ENCODE measurements at places on chromosomes 12 and 14. TPM values are rescaled to one million over a fixed set of nuclear protein-coding genes. Genes with fewer than 3 reads are reported as not detected.

TEX52 gene
- 0.17 TPM for total RNA-seq

KLRK1 gene
- not detected for total RNA-seq

SENP1 gene
- 58.6 TPM for total RNA-seq

TPPP2 gene
- total RNA-seq: not detected

ADGRD1 gene
- total RNA-seq: 0.84 TPM

FOXN4 gene
- total RNA-seq: not detected

GYS2 gene
- 0.17 TPM for total RNA-seq

KRT74 gene
- not detected for total RNA-seq

- no peak overlapping the region for H3K4me3 ChIP-seq
- no peak overlapping the region for H3K27ac ChIP-seq
- H3K27me3 ChIP-seq: peaks cover 12% of the 10 kb centered on the region
- no peak for DNase-seq
- no peaks in the 10 kb centered on the region for H3K4me1 ChIP-seq
These were observed 136.9 kb upstream of the PARP11 start for GRCh38 chr12:4009979-4010704.

- H3K27me3 ChIP-seq: no peaks in the 10 kb centered on the region
- no peak overlapping the region for H3K27ac ChIP-seq
- DNase-seq: no peak
- no peak overlapping the region for H3K4me3 ChIP-seq
- no peaks in the 10 kb centered on the region for H3K4me1 ChIP-seq
- H3K36me3 ChIP-seq: no peaks in the 10 kb centered on the region
These were observed 397.8 kb upstream of the MIS18BP1 start for GRCh38 chr14:45650754-45651153.

GRCh38 chr12:52089491-52089890 is 10.0 kb downstream of the SMIM41 start:
- no peak overlapping the region for H3K27ac ChIP-seq
- H3K36me3 ChIP-seq: no peaks in the 10 kb centered on the region
- no peak for DNase-seq
- no peaks in the 10 kb centered on the region for H3K4me1 ChIP-seq
- peaks cover 52% of the 10 kb centered on the region for H3K27me3 ChIP-seq

GRCh38 chr14:96252999-96253539 is 2.9 kb upstream of the BDKRB1 start:
- no peak for DNase-seq
- no peak overlapping the region for H3K27ac ChIP-seq

GRCh38 chr14:97687944-97688630 is 890.9 kb downstream of the VRK1 start:
- peaks cover 9% of the 10 kb centered on the region for H3K4me1 ChIP-seq
- H3K27me3 ChIP-seq: no peaks in the 10 kb centered on the region
- H3K36me3 ChIP-seq: peaks cover 2% of the 10 kb centered on the region

GRCh38 chr12:130177635-130178242 is 15.5 kb downstream of the FZD10 start:
- H3K27ac ChIP-seq: no peak overlapping the region
- no peaks in the 10 kb centered on the region for H3K36me3 ChIP-seq
- H3K4me3 ChIP-seq: no peak overlapping the region
- H3K4me1 ChIP-seq: no peaks in the 10 kb centered on the region

DNA sequence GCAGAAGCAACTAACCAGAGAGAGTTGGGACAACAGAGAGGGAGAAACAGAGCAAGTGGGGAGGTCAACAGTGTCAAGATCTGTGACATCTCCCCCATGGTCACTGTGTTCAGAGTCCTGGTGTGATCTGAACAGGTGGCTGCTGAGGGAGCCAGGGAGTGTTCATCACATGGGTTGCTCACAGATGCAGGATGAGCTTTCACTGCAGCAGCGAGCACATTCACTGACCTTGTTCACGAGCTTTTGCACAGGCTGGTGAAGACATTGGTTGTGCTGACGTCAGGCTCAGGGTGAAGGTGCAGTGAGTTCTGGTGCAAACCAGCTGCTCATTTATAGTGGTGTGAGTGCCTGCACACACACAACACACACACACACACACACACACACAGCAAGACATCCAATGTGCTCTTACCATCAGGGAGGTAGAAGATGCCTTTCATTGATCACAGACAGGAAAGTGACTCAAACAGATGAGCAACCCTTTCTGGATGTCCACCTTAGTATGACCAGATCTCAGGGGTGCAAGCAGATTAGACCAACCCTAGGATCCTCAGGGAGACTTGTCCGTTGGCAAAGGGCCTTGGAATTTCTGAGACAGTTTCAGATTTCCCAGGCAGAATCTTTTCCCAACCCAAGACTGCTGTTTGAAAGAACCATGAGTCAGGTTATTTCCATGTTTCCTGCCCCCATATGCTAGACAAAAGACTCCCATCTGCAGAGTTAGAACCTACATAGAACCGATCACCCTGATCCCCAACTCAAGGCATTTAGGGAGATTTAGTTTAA is 44.3 kb upstream of the OR10AD1 start:
- H3K4me1 ChIP-seq: no peaks in the 10 kb centered on the region
- no peaks in the 10 kb centered on the region for H3K36me3 ChIP-seq
- no peak overlapping the region for H3K27ac ChIP-seq
- no peak for DNase-seq
- peaks cover 16% of the 10 kb centered on the region for H3K27me3 ChIP-seq
- H3K4me3 ChIP-seq: no peak overlapping the region

- H3K4me1 ChIP-seq: no peaks in the 10 kb centered on the region
- H3K27ac ChIP-seq: no peak overlapping the region
- H3K27me3 ChIP-seq: no peaks in the 10 kb centered on the region
- H3K4me3 ChIP-seq: no peak overlapping the region
- H3K36me3 ChIP-seq: peaks cover 10% of the 10 kb centered on the region
These were observed 28.4 kb downstream of the GSG1 start for GRCh38 chr12:13075118-13075480.

DNA sequence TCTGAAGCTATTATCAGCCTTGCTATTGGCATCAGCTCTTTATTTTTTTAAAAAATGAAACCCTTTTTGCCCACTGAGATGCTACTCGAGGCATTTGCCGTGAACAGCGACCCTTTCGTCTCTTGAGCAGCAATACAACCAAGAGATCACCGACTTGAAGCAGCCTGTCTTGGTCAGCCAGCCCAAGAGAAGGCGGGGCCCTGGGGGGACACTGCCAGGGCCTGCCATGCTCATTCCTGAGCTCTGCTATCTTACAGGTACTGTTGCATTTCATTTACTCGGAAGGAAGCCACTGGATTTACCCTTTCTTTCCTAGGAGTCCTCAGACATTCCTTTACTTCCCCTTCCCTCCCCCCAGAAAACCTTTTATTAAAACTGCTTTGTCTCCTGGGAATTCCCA is 16.7 kb downstream of the PIWIL1 start:
- H3K4me1 ChIP-seq: peaks cover 2% of the 10 kb centered on the region
- H3K4me3 ChIP-seq: no peak overlapping the region
- H3K27ac ChIP-seq: no peak overlapping the region

DNA sequence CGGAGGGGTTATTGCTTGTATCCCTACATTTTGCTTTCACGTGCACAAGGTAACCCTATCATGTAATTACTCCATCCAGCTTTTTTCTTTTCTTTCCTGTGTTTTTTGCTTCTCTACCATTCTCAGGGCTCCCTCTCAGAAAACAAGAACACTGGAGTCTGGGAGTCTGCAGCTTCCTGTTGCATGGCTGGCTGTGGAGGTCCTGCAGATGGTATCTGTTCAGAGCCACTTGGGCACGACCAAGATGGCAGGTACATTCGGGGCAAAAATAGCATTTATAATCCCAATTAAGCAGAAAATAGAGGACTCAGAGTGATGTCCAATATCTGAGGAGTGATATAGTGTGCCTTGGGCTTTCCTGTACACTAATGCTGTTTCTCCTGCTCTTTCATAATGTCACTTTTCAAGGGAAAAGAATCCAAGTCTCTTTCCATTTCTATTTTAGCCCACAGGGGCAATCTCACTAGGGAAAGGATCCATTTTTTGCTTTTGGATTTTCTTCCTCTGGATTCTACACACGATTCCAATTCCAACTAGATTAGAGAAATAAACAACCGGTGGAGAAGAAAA is 3.2 kb upstream of the NUMB start:
- H3K4me1 ChIP-seq: peaks cover 65% of the 10 kb centered on the region
- H3K27ac ChIP-seq: no peak overlapping the region
- H3K36me3 ChIP-seq: peaks cover 5% of the 10 kb centered on the region
- no peak for DNase-seq
- no peak overlapping the region for H3K4me3 ChIP-seq

DNA sequence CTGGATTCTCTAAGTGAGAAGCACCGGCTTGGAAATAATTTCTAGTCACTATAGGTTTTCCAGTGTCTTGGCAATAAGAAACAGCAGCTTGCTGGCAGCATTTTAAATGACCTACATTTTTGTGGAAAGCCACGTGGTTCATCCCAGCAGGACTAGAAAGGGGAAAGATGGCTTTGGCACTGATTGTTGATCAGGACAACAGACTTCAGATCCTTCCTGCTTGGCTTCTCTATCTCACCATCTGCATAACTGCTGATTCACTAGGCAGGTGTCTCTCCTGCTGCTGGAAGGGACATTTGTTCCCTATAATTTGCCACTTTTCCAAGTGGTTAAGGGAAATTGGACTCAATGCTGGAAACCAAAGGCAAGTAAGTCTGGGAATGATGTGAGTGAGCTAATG is 131.0 kb downstream of the TTC8 start:
- H3K36me3 ChIP-seq: no peaks in the 10 kb centered on the region
- no peak for DNase-seq
- H3K27me3 ChIP-seq: no peaks in the 10 kb centered on the region
- no peak overlapping the region for H3K4me3 ChIP-seq
- H3K27ac ChIP-seq: no peak overlapping the region
- no peaks in the 10 kb centered on the region for H3K4me1 ChIP-seq

DNA sequence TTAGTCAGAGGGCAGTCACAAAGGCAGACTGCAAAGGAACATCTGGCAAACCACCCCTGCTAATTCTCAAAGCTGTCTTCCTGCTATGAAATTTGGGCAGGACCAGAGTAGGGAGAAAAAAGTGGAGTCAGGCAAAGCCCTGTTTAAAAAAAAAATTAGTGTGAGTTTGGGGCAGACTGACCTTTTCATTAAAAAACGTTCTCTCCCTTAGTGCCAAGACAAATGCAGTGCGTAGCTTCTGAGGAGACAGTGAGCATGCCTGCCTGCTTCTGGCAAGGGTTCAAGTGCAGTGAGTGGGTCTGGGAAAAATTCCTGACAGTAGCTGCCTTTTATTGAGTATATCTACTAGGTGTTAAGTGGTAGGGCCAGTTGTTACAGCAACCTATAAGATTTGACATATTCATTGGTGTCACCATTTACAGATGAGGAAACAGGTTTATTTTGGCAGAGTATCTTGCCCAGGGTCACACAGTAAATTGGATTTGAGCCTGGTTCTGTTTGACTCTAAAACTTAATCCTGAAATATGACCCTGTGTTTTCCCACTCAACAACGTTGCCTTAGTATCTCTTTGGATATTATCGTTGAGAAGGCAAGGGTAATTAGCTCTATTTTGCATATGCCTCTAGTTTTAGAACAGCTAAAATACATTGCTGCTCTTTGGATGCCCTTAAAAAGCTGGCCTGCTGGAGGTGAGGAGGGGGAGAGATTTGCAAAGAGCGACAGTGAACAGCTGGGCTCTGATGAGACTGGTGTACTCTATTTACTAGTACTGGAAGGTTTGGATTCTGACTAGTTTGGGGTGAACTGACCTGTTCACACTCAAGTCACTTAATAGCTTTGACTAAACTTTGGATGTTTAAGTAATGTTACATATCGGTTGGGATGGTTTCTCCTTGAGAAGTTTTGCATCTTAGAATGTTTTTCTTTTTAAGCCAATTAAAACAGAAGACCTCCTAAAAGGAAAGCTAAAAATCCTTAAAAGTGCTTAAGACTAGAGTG is 72.8 kb downstream of the PAPOLA start:
- no peak for DNase-seq
- H3K27me3 ChIP-seq: no peaks in the 10 kb centered on the region
- no peak overlapping the region for H3K4me3 ChIP-seq
- H3K4me1 ChIP-seq: peaks cover 4% of the 10 kb centered on the region
- peaks cover 10% of the 10 kb centered on the region for H3K36me3 ChIP-seq

GRCh38 chr14:95248432-95248831 is 71.3 kb downstream of the CLMN start:
- H3K4me3 ChIP-seq: no peak overlapping the region
- H3K27ac ChIP-seq: no peak overlapping the region
- no peak for DNase-seq
- H3K4me1 ChIP-seq: no peaks in the 10 kb centered on the region
- peaks cover 2% of the 10 kb centered on the region for H3K36me3 ChIP-seq

GRCh38 chr12:39975374-39975918 is 130.4 kb downstream of the SLC2A13 start:
- DNase-seq: no peak
- no peak overlapping the region for H3K27ac ChIP-seq
- H3K4me3 ChIP-seq: no peak overlapping the region
